Stimulated activated CD8-positive, alpha-beta memory T cell treated with anti-CD3 and anti-CD28 coated beads, Interleukin-7, amount 100 ng/mL, for 24 hours (primary cell): ENCODE measurements at places on chromosomes 4 and X.
A peak's percentile ranks its signal among the peaks of the same experiment; 100 is the strongest.

DNA sequence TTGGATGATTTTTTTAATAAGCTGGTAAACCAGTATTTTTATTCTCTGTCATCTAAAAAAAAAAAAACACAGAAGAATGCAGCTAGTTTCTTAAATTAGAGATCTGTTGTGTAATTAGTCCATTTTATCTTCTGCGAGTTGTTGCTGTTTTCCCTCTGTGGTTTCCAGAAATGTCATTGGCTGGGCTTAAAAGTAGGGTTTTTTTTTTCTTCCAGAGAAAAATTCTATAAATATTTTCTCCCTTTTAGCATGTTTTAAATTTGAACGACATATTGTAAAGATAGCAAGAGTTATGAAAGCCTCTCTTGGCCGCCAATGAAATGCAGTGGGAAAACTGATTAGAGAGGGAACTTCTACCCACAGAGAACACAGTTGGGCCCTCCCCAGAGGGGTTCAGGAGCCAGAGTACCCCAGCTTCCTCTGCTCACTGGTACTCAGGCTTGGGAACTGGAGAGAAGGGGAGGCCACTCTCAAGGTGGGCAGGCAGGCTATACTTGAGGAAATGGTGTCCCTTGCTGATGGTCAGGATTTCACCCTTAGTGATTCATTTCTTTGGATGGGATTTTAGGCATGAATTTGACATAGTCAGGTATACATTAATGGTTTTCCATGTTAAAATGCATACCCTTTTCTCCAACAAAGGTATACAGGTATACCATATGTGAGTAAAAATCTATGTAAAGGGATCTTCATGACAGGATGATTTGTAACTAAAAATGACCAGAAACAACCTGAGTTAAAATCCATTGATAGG, 166.1 kb downstream of the BCOR start:
- DNase-seq = no peak

DNA sequence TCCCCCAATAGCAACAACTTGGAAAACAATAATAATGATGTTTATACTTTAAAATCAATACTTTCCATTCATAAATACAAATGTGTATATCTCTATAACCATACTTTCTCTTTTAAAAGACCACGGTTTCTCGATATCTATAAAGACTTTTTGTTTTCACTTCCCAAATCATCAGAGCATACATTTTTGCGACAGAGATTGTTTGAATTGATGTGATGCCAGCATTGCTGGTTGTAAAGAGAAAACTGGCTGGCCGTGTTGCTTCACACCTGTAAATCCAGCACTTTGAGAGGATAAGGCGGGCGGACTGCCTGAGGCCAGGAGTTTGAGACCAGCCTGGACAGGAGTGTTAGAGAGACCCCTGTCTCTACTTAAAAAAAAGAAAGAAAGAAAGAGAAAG, 77.6 kb upstream of the ZNF518B start:
- DNase-seq = no peak

DNA sequence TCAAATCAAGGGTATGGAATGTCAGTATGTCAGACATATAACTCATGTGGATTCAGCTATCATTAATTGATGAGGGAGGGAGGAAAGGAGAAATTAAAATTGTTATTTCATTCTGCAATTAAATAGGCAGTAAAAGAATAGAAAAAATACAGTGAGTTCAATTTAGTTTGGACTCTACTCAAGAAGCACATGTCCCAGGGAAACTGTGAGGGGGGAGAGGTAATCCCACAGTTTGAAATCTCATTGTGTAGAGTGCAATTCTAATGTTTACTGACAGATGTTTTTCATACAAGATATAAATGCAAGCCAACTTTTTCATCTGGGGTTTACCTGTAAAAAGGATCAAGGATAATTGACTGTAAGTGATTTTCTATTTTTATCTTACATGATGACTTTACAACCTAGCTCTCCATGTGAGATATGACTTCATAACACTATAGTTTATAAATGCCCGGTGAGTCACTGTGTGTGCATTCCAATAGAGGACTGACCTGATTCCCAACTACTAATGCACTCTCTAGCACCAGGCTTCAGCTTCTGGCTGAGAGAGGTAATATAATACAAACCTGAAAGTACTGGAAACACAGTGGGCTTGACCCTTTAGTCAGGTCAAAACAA, 35.2 kb upstream of the SCD5 start:
- DNase-seq = no peak

- DNase-seq = no peak
Observed at GRCh38 chr4:105526656-105527055, 25.8 kb upstream of the ARHGEF38 start.

DNA sequence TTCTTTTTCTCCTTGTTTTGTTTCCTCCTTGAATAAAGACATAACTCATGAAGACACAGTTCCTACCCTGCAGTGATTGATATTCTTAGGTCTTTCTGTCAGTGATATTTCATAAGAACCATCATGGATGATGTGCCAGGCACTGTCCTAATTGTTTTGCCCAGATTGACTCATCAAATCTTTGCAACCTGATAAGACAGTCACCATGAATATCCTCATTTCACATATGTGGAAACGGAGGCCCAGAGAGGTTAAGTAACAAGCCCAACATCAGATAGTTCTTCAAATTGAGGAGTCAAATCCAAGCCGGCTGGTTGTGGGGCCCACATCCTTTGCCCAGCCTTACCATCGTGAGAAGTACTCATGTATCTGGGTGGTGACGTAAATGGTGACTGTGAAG, 69.9 kb downstream of the SEL1L3 start:
- no peak for DNase-seq

DNA sequence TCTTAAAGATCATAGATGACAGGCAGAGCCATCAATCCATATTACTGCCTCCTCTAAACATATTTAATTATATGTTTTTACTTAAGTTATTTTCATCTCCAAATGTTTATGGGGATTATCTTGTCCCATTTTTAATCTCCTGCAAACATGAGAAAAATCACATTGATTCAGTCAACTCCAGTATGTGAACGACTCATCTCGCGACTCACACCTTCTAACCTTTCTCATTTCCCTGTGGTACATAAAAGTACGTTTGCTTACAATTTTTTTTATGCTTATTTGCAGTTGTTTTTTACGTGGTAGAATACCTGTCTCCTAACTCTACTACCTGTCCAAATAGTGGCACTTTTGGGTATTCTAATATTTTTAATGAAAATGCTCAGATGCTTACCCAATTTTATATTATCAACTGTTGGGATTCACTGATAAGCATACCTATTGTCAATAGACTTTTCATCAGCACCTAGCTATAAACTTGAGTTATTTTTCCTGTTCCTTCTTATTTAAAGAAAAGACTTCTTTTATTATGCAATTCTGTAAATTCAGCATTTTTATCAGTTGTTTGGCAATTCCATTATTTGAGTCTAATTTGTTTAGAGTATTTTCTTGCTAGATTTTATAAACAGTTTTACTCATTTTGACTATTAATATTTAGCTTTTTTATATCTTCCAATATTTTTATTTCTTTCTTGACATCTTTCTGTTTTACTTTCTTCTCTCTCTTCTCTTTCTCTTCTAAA, 276.6 kb downstream of the ANK2 start:
- DNase-seq = no peak

- DNase-seq = no peak
Observed at GRCh38 chrX:134797390-134797700, 139.1 kb upstream of the PLAC1 start.

DNA sequence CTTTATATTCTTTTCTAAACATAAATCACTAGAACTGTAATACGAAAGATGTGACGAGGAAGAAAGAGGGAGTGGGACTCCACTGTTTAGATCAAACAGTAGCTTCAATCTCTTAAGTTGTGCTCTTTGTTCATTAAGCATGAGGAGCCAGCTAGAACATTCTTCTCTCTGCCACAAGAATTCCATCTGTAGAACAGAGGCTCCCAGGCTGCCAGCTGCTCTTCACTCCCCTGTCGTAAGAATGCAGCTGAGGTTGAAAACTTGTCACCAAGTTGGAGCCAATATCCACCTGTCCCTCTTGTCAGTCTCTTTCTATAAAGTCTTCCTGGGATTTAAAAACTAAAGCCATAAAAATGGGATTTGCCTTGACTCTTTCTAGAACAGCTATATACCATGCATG, 65.0 kb upstream of the SEC24B start:
- no peak for DNase-seq

GRCh38 chr4:6948134-6948460, 38.5 kb downstream of the TBC1D14 start:
- DNase-seq = no peak

- no peak for DNase-seq
Observed at GRCh38 chrX:117743469-117744251, 372.9 kb downstream of the KLHL13 start.

DNA sequence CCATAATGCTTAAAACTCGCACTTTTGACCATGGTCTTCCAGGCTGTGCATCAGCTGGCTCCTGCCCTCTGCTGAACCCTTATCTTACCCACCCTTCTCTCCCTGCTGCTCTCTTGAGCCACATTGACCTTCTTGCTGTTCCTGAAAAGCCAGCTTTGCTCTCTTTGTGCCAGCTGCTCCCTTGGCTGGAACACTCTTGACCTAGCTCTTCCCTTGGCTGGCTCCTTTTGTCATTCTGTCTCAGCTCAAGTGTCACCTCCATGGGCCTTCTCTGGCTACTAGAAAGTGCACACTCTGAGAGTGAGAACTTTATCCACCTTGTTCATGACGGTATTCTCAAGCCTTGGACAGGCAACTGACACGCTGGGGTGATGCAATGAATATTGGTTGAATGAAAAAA, 112.1 kb downstream of the MGST2 start:
- DNase-seq = no peak

GRCh38 chrX:7159149-7159861, 11.4 kb upstream of the PUDP start:
- no peak for DNase-seq

DNA sequence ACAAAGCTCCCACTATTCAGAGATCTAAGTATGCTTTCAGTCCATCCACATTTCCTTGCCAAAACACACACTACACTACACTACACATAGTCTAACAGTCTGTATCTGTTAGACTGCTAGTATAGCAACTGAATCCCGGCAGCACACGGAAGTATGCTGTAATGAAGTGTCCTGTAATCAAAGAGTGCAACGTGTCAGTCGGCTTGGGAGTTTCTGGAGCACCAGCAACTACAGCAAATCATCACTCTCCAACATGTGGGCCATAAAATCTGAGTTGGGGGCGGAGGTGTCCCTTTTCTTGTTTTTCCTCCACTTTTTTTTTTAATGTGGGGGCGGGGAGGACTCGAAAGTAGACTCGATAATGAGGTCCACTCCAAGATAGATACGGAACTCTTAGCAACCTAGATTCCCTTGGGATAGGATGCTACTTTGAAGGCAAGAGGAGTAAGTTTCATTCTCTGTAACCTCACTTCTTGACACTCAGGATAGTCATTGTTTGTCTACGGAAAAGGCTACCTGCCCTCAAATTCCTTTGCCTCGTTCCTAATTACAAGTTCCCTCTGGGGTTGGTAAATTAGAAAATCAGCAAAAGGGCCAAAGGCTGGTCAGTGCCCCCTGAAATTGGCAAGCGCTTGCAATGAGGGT, 722 bp downstream of the SLC10A7 start:
- DNase-seq = no peak

GRCh38 chrX:40005292-40006011, 92.3 kb downstream of the BCOR start:
- no peak for DNase-seq

- DNase-seq = no peak
Observed at GRCh38 chrX:45006002-45006800, 133.2 kb downstream of the KDM6A start.

GRCh38 chr4:139099366-139099982, 77.5 kb downstream of the ELF2 start:
- DNase-seq = peak; percentile 40

- no peak for DNase-seq
Observed at GRCh38 chr4:151862766-151863165, 102.0 kb upstream of the GATB start.

DNA sequence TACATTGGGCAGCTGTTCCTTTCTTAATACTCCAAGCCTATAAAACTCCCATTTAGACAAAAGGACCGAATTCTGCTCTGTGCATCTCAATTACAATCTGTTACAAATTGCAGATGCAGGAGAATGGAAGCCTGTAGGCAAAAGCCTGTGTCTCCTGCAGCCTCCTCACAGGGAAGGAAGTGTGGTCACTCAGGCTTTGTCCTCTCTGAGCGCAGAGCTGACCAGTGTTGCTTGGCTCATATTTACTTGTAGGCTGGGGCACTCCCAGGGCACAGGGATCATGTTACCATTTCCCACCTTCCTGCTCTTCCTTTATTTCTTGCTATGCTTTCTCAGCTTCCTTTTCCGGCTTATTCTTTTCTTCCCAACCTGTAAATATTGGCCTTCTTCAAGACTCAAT, 15.7 kb downstream of the SUPT20HL2 start:
- no peak for DNase-seq

DNA sequence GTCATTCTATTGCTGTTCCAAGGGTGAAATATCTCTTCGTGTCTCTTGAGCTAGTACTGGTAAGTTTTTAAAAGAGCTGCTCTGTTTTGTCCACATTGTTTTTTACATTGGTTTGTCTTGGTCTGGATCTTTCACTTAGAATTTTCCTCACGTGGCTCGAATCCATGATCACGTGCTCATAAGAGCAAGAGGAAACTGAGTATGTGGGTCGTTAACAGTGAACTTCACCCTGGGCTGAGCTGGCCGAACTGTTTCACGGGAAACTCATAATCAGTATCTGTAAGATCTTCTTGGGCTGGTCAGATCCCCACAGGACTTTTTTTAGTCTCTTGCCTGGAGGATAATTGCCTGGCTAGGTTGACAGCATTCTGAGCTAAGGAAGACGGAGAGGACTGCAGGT, 77.8 kb upstream of the HELT start:
- no peak for DNase-seq
